AG20443 (cell line): ENCODE measurements at places on chromosomes 7 and 10.
A peak's percentile ranks its signal among the peaks of the same experiment; 100 is the strongest.

- no peak for DNase-seq
Measured at GRCh38 chr10:128709686-128710085, 583.5 kb upstream of the MKI67 start.

DNA sequence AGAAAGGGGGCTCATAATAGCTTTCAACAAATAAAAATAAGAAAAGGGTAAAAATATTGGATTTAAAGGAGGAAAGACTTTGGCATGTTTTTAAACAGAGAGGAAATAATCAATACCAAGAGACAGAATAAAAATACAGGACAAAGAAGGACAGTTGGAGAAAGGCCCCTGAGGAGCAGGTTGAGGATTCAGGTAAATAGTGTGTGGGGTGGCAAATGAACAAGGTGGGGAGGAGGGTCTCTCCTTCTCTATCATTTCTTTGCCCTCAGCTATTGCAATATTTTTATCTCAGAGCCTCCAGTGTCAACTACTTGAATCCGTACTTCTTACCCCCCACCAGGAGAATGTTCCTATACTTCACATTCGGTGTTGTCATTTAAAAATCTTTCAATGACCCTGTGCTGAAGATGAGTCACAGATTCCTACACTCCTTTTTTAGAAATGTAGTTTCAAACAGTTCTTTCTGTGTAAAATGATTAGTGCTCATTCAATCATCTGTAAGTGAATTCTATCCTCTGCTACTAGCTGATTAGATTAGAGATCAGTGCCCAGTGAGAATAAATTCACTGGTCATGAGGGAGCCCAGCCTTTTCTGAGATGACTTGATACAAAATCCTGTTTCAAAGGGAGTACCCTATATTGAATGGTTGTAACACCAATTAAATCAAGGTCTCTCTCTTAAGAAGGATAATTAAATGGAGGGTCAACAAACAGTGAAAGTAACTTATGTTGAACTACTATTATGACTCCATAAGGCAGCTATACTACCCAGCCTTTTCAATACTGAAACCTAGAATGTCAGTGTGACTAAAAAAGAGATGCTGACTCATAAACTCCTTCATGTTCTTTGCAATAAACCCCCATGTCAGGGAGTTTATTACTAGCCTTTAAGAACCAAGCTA, 50.4 kb upstream of the WNT16 start:
- DNase-seq: peak; percentile 25

- no peak for DNase-seq
Measured at GRCh38 chr10:86209726-86210125, 156.9 kb downstream of the GRID1 start.

DNA sequence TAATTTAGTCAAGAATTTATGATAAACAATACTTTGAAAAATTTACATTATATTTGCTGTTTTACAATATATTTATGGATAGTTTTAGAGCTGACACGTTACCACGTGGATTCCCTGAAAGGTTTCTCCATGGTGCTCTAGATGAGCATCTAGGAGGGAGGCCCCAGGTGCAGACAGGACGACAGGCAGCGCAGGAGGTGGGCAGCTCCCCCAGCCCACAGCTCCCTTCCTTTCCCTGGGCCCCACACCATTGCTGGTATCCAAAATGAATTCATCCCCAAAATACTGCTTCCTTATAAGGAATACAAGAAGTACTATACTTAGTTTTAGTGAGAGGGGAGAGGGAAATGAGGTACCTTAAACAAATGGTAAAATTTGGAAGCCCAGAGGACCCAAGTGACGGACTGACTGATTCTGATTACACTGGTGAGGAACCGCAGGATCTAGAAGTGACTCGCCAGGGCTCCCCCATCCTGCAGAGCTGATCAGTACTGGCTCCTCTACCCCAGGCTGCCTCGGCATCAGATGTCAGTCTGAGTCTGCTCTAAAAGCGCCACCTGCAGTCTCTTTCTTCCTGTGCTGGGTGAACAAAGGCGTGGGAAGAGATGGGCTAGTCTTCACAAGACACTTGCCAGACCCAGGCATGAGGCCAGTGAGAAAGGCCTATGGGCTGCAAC, 89.2 kb downstream of the DLG5 start:
- no peak for DNase-seq
